ENCODE measurements at places on chromosomes 2 and 18.

DNA sequence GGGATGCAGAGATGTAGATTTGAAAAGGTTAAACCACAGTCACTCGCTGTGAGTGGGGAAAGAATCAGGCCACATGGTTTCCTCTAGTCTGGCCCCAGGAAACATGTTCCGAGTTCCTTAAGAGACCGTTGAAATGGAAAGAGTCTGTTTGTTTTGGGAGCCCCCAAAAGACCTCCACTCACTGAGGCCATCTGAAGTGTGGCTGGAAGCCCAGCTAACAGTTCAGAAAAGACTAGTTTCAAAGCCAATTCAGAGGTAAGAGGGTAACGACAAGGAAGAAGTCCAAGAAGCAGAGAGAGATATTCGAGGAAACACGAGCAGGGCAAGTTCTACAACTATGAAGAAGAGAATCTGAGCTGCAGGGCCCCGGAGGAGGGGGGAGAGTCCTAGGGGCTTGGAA is 61.0 kb downstream of the APOB start:
- DNase-seq = no peak

DNA sequence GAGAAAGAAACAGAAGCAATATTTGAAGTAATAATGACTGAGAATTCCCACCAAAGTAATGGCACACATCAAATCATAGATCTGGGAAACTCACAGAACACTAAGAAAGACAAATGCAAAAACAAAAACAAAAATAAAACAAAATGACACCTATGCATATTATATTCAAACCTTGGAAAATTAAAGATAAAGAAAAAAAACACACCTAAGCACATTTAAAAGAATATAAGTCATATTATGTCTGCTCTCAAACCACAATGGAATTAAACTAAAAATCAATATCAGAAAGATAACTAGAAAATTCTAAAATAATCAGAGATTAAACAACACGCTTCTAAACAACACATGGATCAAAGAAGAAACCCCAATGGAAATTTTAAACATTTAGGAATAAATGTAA is 59.7 kb upstream of the GALNT5 start:
- DNase-seq = no peak

GRCh38 chr2:45896311-45896710 is 244.8 kb downstream of the PRKCE start:
- DNase-seq = no peak

- DNase-seq = no peak
These were observed 101.6 kb upstream of the TEX51 start for GRCh38 chr2:126796931-126797621.

DNA sequence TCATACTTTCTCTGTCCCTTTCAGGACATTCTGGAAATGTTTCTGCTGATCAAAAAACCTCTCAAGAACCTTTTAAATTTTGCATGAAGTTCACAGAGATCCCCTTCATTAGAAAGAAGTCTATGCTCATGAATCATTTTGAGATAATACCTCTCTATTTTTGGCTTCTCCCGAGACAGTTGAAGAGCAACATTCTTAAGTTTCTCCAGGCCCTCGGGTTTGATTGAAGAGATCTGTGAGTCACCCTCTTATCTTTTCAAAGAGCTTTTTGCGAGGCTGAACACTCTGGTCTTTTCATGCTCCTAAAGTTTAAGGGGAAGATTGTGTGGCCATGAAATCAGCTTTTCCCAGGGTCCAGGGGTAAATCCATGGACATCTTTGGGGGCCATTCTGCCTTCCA is 354.2 kb downstream of the FBXO15 start:
- no peak for DNase-seq
